ENCODE measurements at places on chromosomes 12 and 14. TPM values are rescaled to one million over a fixed set of nuclear protein-coding genes. Genes with fewer than 3 reads are reported as not detected.

- no peak for DNase-seq
Measured at GRCh38 chr14:96176275-96176674, 28.4 kb upstream of the BDKRB2 start.

GRCh38 chr12:124684496-124684895 lies 117.1 kb upstream of the NCOR2 start:
- DNase-seq, result no peak

DNA sequence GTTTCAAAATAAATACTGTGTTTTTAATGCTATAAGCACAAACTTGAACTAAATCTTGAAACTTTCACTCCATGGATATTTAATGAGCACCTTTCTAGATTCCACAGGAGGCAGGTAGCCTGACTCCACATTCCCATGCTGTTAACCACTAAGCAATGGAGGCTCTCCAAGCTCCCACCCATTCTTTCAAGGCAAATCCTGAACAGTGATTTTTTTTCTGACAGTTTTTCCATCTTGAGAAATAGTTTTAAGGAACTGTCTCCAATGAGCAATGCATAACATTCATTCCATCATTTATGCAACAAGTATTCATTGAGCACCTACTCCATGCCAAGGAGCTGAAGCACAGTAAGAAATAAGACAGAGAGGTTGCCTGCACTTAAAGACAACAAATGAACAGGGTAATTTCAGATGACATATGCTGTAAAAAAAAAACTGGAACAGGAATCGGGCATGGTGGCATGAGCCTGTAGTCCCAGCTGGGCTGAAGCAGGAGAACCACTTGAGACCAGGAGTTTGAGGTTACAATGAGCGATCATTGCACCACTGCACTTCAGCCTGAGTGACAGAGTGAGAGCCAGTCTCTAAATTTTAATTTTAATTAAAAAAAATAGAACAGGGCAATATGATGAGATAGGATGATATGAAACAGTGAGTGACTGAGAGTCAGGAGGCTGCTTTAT lies 102.3 kb upstream of the CPSF6 start:
- no peak for DNase-seq

- no peak for DNase-seq
Measured at GRCh38 chr14:33335366-33335765, 396.7 kb downstream of the NPAS3 start.

GRCh38 chr12:28390206-28390605 lies 199.9 kb downstream of the CCDC91 start:
- DNase-seq, result no peak

DNA sequence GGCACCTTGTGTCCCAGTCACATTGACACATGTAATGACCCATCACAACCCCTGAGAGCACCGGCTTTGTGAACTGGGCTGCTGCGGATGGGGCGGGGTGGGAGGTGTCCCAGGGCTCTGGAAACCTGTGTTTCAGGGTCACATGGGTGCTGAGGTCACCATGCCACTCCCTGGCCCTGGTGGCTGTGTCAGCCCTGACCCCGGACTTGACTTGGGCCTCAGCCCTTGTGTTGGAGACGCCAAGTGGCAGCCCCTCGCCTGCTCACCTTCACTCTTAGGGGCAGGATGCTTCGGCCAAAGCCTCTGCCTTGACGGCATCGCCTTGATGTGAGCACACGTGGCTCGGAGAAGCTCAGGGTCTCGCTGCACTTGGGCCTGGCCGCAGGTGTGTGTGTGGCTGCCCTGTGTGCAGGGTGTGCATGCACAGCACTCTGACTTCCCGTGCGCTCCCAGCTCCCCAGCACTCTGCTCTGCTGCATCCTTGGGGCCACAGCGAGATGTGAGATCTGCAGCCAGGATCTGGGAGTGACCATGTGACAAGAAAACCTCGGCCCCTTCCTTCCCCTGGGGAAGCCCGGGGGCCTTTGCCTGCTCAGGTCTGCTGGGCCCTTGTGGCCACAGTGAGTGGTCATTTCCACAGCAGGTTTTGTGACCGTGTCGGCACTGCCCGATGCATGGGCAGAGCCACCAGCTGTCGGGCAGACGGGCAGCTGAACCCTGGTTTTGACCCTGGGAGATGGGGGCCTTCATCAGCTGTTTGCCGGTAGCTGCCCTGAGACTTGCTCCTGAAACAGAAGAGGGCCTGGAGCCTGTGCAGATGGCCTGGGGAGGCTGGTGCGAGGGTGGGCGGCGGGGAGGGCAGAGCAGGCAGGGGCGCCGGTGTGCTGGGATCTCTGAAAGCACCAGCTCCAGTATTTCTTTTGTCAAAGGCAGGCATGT lies 167.4 kb downstream of the KIF26A start:
- DNase-seq, result no peak

DNA sequence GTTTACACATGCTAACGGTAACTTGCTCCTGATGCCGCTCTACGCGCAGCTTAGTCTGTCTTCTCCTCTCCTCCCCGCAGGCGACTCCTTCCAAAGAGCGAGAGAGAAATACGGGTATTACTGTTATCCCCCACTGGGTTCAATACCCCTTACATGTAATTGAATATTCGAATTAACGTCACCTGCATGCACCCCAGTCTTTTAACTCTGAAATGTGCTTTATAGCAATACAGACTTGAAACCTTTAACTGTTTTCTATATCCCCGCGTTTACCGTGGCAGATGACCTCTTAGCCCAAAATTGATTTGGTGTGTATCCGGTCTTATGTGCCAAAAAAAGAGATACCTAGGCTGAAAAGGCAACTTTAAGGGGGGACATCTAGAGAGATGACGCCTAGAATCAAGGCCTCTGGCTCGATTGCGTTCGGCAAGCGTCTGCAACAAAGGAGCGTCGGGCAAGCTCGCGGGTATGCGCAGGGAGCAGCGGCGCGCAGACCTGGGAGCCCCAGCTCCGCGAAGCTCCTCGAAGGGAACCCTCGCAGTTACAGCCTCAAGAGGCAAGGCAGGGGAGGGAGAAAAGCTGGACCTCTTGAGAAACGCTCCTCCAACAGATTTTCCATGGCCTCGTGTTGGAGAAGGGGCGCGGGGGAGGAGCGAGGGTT lies 6.8 kb upstream of the FOXG1 start:
- no peak for DNase-seq

DNA sequence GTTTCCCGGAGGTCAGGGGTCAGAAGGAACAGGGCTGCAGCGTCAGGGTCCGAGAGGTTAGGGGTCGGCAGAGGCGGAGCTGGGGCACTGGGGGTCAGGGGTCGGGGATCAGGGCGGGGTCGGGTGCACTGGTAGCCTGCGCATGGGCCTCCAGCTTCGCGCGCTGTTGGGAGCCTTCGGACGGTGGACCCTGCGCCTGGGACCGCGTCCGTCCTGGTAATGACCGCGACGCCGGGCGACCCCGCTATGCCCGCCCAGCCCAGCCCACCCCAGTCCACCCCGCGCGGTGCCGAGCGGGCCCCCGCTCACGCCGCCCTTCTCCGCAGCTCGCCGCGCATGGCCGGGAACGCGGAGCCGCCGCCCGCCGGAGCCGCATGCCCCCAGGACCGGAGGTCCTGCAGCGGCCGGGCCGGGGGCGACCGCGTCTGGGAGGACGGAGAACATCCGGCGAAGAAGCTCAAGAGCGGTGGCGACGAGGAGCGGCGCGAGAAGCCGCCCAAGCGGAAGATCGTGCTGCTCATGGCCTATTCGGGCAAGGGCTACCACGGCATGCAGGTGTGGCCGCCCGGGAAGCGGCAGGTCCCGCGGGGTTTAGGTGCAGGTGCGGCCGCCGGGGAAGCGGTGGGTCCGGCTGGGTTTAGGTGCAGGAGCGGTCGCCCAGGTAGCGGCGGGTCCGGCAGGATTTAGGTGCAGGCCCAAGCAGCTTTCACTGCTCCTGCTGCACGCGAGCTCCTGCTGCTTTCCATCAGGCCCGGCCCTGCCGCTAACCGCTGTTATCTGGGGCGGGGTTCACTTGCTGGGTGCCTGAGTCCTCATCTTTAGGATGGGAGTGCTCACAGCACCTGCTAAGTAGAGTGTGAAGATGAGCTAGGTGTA lies 743 bp downstream of the PUS1 start:
- DNase-seq, result no peak

GRCh38 chr12:25553098-25553497 lies at the start of gene LMNTD1:
TSS of gene LMNTD1 (minus strand) at chr12:25553283. CDS start at chr12:25552959, 324 bp downstream.
- no peak for DNase-seq

DNA sequence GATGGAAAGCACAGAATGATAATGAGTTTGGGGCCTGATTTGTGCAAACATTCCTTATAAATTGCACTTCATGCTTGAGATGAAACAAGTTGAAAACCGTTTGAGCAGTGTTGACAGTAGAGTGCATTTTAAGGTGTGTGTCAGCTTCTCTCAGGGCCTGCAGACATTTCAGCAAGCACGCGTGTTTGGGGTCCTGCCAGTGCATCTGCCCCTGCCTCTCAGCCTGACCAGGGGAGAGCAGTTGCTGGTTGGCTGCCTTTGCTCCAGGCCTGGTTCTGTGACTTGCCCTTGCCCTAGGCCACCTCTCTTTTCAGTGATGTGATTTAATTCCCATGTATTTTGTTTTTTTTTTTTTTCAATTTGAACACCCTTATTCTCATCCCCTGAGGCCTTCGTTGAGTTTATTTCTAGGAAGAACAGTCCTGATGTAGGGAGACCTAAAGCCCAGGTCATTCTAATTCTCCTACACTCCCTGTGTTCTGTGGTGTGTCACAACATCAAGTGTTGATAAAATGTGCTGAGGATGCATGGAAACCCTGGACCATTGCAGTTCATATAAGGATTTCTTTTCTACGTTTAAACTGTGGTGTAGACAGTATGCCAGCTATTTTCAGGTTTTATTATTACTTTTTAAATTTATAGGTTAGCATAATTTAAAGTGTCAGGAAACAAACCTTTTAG lies 40.1 kb upstream of the AMN start:
- DNase-seq, result no peak

DNA sequence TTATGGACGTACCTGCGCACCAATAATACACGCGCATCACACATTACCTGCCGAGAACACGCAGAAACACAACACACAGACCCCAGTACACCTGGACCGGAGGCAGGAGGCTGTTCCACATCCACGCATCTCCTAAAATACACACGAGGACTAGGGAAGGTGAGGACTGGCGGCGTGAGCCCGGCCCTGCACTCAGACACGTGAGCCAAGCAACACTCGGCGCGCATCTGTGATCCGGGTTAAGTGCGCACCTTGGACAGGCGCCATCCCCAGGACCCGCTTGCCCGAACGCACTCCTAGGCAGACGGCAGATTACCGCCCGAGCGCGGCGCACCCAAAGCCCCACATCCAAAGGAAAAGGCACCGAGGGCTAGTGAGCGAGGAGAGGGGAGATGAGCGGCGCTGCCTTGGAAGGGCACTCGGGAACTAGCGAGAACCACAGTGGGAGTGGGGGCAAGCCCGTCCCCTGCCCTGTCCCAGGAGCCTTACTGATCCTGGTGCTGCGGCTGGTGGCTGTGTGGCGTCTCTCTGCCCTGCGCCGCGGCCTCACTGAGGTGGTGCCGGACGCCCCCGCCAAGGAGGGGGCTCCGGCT lies 417 bp downstream of the GLS2 start:
- DNase-seq, result no peak

- no peak for DNase-seq
Measured at GRCh38 chr14:105849933-105850626, 323.7 kb downstream of the TMEM121 start.

DNA sequence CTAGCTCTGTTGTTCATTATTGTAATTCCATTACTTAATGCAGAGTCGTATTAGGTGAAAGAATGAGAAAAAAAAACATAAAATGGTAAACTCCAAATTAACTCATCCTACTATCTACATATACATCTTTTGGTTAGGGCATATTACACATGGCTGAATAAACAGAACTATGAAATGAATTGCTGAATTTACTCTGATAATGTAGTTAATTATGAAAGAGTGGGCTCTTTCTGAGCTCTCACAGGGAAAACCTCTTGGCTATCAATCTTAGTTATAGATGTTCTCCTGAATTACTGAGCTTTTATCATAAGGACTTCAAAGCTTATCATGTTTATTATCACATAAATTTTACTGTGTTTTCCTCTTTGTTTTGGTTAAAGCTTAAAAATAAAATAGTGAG lies 798.5 kb upstream of the MDGA2 start:
- no peak for DNase-seq

DNA sequence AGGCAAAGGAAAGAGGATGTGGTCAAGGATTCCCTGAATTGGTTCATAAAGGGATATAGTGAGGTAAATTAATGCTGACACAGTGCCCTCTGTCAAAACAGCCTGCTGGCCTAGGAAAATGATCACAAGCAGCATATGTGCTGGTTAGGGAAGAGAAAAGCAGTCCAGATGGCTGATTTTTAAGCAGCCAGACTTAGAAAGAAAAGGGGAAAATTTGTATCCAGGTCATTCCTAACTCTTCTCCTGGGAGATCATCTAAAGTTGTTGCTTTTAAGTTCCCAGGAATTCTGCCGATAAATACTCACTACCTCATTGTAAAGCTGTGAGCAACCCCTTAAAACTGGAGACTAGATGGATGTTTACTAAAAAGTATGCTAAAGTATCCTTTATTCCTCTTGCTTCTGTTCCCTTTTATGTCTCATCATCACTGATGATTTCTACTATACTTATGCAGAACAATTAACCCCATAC lies 46.4 kb upstream of the CNOT2 start:
- no peak for DNase-seq

DNA sequence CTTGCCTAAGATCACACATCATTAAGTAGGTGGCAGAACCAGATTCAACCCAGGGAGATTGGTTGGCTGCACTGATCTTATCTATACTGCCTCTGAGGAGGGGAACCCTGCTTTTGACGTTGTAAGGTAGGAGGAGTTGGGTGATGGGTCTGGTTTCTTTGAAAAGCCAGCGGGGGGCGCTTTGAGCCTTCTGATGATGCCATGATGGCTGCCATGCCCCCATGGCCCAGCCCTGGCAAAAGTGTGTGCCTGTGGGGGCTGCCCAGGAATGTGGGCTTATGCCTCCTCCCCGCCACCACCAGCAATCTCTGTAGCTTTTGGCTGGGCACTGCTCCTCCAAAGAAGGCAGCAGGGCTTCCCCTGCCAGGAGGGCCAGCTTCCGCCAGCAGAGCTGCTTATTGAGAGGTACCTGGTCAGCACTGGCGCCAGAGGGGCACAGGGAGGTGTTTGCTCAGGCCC lies 224.3 kb downstream of the SLC41A2 start:
- DNase-seq, result peak; percentile 8

DNA sequence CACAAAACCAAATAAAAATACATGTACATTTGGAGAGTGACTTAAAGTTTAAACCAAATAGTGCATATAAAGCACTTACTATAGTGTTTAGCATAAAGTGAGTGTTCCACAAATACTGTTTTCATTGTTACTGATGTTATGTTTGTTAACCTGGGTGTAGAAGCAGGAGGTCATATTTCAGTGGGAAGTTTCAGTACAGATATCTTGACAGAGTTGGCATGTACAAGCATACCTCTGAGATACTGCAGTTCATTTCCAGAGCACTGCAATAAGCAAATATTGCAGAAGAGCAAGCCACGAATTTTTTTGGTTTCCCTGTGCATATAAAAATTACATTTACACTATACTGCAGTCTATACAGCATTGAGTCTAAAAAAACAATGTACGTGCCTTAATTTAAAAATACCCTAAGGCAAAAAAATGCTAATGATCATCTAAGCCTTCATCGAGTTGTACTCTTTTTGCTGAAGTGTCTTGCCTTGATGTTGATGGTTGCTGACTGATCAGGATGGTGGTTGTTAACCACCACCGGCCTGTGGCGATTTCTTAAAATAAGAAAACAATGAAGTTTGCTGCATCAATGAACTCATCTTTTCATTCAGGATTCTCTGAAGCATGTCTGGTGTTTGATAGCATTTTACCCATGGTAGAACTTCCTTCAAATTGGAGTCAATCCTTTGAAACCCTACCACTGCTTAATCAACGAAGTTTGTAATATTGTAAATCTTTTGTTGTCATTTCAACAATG lies 361.1 kb upstream of the RPL10L start:
- no peak for DNase-seq

- no peak for DNase-seq
Measured at GRCh38 chr12:15931590-15932053, 20.5 kb downstream of the DERA start.

Gene PTHLH
- not detected for total RNA-seq

Gene MYO1H
- not detected for total RNA-seq

Gene POTEG
- not detected for total RNA-seq

Gene MMP17
- 14.3 TPM for total RNA-seq

All from HCT116 (cell line).